Activated CD4-positive, alpha-beta T cell treated with anti-CD3 and anti-CD28 coated beads for 36 hours (primary cell): ENCODE measurements at places on chromosomes 3 and 15. TPM values are rescaled to one million over a fixed set of nuclear protein-coding genes. Genes with fewer than 3 reads are reported as not detected.

- H3K4me1 ChIP-seq = peaks cover 2% of the 10 kb centered on the region
- H3K4me3 ChIP-seq = no peak overlapping the region
Observed at GRCh38 chr15:59307165-59307537, 65.5 kb downstream of the MYO1E start.

DNA sequence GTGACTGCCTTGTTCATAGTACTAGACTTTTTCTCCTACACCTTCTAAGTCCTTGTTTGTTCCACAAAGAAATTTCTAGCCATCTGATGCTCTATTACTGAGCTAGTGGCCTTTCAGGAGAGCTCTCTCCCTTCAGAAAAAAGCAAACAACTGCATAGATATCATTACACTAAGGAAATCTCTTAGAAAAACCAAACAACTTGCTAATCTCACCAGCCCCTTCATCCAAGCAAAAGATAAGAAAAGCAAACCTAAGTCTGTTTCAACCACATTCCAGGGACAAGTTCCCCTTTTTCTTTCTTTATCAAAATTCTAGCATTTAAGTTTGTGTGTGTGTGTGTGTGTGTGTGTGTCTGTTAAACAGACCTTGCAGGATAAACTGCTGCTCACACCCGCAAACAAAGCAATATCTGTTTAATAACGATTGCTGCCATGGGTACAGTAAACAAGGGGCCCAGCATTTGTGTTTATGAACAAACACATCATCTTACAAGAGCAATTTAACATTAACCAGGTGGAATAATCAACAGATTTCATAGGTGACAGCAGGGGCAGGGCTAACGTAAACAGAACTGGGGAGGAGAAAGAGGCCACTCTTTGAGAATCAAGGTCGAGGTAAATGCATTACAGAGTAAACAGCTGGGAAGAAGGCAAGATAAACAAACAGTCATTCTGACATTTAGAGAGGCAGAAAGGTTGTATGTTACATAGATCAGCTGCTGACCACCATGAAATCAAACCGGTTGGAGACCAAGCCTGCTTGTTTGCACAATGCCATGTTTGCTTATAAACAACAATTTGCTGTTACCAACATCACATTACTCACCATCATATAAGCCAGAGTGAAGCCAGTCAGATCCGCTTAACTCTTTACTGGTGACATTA is 375.1 kb downstream of the FOXP1 start:
- no peak overlapping the region for H3K4me3 ChIP-seq
- no peaks in the 10 kb centered on the region for H3K27me3 ChIP-seq
- peaks cover 24% of the 10 kb centered on the region for H3K36me3 ChIP-seq
- peaks cover 84% of the 10 kb centered on the region for H3K4me1 ChIP-seq
- no peak for DNase-seq

- no peaks in the 10 kb centered on the region for H3K27me3 ChIP-seq
- no peak overlapping the region for H3K4me3 ChIP-seq
- no peak for DNase-seq
- H3K36me3 ChIP-seq = peaks cover 21% of the 10 kb centered on the region
- no peak overlapping the region for H3K27ac ChIP-seq
- H3K4me1 ChIP-seq = no peaks in the 10 kb centered on the region
Observed at GRCh38 chr15:88479169-88479568, 11.7 kb downstream of the MRPS11 start.

The SLC6A11 gene
- not detected for total RNA-seq

DNA sequence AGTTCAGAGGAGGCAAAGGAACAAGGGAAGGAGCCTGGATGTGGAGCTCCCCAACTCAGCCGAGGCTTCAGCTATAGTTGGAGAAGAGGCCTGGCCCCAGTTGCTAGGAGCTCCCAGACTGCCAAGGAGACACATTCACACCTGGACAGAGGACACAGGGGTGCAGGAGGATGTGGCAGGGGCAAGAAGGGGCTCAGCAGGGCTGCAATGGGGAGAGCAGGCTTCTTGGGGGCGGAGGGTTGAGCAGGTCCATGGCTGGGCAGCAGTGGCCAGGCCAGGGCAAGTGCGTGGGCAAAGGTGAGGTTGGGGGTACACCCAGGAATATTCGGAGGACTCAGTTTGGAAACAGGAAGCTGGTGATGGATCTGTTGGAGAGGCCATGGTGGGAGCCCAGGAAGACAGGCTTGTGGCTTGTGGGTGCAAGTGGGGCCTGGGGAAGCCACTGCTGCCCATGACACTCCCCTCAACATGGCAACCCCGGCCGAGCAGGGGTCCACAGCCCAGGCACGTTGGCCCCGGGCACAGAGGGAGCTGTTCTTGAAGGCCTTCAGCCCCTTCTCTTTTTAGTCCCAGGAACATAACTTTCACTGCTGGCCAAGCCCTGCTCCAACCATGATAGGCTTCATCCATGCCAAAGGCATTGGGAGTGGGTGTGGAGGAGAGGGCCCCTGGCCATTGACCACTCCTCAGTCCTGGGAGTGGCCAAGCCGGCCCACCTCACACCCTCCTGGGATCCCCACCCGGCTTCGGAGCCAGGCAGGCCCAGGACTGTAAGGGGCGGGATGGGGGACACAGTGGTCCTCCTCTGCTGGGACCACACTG is 33.3 kb downstream of the TSPAN3 start:
- peak overlapping the region; percentile 19 for H3K4me3 ChIP-seq
- H3K4me1 ChIP-seq = peaks cover 2% of the 10 kb centered on the region
- H3K36me3 ChIP-seq = peaks cover 60% of the 10 kb centered on the region
- no peaks in the 10 kb centered on the region for H3K27me3 ChIP-seq
- no peak overlapping the region for H3K27ac ChIP-seq
- peak; percentile 8 for DNase-seq

DNA sequence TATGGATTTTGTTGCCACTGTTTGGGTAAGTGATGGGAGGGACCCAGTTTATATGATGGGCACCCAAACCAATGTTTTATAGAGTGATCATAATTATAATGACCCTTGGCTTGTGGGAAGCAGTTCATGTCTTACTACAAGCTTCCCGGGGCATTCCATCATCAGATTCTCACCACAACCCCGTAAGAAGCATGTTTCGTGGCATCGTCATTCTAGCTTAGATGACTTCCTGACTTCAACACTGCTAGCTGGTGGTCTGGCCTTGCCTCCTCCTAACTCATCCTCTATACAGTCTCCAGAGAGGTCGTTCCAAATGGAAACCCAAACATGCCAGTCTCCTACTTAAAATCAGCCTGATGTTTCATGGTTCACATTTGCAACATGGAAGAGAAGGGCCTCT is 226.9 kb downstream of the ADAMTS9 start:
- H3K27ac ChIP-seq = no peak overlapping the region
- H3K36me3 ChIP-seq = no peaks in the 10 kb centered on the region
- DNase-seq = no peak
- peaks cover 13% of the 10 kb centered on the region for H3K27me3 ChIP-seq
